HuH-7.5 (cell line): ENCODE measurements at places on chromosomes 7 and 10.

- no peak for DNase-seq
Measured at GRCh38 chr7:47721670-47722069, 139.8 kb upstream of the TNS3 start.

- no peak for DNase-seq
Measured at GRCh38 chr10:65548001-65548400, 1377.8 kb upstream of the LRRTM3 start.

DNA sequence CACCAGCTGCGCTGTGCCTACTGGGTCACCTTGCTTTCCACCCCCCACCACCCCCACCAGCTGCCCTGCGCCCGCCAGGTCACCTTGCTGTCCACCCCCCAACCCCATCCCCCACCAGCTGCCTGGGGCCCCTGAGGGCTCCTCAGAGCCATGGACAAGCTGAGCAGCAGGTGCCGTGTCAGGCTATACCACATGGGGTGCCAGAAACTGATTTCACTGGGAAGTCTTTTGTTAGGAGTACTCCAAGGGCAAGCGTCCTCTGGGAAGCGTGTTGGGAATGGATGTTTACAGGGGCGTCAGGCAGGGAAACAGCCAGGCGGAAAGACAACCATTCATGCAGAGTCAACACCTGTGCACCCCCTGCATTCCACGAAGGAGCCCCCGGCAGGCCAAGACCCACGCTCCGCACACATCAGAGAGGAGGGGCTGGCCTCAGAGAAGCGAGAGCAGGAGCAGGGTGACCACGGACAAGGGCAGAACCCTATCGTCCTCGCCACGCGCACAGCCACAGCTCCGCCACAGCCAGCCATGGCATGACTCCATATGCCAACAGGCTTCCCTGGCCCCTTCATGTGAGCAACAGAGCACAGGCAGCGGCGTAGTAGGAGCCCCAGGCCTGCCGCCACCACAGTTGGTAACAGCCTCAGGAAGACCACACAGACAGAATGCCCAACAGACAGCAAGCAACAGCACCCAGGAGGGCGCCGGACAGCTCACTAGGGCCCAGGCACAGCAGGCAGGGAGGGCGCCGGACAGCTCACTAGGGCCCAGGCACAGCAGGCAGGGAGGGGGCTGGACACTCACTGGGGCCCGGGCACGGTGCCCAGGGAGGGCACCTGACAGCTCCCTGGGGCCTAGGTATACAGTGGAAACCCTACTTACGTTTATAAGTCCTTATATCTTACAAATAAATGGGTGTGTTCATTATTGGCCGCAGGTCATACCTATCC is 180.8 kb downstream of the MAD1L1 start:
- DNase-seq: no peak

GRCh38 chr10:5525561-5526341 is 990 bp downstream of the CALML3 start:
- no peak for DNase-seq
